ENCODE measurements at places on chromosomes 1 and 21.

DNA sequence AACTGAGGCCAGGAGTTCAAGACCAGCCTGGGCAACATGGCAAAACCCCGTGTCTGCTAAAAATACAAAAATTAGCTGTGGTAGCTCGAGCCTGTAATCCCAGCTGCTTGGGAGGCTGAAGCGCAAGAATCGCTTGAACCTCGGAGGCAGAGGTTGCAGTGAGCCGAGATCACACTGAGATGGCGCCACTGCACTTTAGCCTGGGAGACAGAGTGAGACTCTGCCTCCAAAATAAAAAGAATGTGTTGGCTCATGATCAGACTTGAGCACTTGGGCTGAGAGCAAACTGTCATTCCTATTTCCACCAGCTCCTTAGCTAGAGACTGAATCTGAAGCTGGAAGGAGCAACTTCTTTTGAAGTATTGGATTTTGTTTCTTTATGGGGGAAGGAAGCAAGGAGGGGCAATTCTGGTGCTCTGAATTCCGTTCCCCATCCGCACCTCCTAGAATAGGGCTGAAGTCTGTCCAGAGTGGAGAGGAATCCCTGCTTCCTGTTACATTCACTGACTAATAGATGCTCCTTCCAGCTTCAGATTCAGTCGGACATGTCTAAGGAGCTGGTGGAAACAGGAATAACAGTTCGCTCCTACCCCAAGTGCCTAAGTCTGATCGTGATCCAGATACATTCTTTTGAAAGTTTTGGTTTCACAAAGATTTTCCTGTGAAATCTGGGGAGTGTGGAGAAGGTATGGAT, 3.8 kb downstream of the ZNF672 start:
- DNase-seq: no peak

DNA sequence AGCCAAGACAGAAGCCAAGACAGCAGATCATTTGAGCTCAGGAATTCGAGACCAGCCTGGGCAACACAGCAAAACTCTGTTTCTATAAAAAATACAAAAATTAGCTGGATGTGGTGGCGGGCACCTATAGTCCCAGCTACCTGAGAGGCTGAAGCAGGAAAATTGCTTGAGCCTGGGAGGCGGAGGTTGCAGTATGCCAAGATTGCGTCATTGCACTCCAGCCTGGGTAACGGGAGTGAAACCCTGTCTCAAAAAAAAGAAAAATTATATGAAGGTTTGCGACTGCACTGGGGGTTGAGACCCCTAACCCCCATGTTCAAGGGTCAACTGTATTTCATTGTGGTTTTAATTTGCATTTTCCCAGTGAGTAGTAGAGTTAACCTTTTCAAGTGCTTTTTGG, 16.3 kb downstream of the RNF11 start:
- no peak for DNase-seq

DNA sequence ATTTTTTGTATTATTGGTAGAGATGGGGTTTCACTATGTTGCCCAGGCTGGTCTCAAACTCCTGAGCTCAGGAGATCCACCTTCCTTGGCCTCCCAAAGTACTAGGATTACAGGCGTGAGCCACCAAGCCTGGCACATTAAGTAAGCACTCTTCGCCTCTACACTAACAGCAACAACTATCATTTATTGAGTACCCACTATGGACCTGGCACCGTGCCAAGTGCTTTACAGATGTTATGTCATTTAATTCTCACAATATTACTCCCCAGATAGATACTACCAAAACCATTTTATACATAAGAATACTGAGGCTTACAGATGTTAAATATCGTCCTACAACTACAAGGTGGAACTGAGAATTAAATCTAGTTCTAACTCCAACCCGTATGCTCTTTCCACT, 50.1 kb downstream of the TUT4 start:
- no peak for DNase-seq

- no peak for DNase-seq
Observed at GRCh38 chr1:113185463-113186104, 112.6 kb downstream of the LRIG2 start.

GRCh38 chr1:15411593-15412137, 2.0 kb downstream of the EFHD2 start:
- DNase-seq: no peak

DNA sequence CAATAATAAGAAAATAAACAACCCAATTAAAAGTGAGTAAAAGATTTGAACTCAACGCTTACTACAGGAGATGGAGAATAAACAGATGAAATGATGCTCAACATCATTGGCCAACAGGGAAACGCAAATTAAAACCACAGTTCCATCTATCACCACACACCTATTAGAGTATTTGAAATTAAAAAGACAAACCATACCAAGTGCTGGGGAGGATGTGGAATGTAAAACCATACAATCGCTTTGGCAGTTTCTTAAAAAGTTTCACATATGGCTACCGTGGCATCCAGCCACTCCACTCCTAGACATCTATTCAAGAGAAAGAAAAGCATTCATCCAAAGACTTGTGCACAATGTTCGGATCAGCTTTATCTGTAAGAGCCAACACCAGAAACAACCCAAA, 1.3 kb upstream of the LRRC3 start:
- DNase-seq: no peak

DNA sequence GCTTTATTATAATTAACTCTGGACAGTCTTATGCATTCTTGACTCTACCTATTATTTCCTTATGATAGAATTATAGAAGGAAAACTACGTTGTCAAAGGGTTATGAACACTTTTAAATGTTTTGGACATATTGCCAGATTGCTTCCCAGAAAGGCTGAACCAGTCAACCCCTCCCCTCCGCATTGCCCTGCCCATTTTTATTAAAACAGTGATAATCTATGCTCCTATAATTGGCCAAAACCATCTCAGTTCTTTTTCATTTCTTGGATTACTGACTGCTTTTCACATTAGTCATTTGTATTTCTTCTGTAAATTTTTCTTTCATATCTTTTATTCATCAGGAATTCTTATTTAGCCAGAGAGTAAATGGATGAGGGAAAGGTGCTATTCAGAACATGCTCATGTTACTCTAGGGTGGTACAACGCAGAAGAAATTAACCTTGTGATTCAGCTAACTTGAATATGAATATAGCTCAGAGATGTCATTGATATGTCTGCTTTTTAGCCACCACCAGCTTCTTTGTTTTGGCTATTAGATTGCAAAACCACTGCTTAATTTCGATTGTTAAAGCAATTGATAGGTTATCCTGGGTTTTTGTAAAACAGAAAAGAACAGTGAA, 32.1 kb downstream of the KDM1A start:
- no peak for DNase-seq

GRCh38 chr21:19276665-19277064, 873.1 kb upstream of the TMPRSS15 start:
- no peak for DNase-seq

- DNase-seq: no peak
Observed at GRCh38 chr1:202818819-202819218, 8.1 kb downstream of the PCAT6 start.

DNA sequence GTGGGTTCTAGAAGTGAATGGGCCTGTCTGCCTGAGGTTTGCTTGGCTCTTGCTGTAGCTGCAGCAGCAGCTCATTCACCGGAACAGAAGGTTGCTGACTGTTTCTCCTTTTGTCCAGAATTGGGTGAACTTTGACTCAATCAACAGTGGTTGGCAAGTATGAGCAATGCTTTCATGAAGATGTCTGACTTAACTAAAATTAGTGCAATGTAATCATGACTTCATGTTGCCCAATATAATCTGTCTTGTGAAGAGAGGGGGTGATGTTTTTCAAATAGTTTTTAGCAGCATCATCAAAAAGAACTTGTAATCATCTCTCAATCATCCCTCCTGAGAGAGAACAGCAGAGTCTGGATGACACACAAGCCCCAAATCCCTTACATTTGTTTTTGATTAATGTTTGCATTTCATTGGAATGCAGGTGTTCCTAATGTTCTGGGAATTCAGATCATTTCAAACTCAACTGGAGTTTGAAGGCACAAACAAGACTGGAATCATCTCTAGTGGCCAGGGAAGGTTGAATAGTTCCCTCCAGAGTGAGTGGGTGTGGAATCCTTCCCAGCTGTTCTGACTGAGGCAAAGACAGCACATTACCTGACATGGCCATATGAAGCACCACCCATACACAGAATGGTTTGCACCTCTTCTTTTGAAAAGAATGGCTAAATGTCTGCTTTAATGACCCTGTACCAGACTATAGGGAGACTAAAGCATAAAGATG, 82.9 kb downstream of the HLX start:
- peak; percentile 76 for DNase-seq

GRCh38 chr1:205951746-205952145, 8.5 kb upstream of the SLC26A9 start:
- no peak for DNase-seq

DNA sequence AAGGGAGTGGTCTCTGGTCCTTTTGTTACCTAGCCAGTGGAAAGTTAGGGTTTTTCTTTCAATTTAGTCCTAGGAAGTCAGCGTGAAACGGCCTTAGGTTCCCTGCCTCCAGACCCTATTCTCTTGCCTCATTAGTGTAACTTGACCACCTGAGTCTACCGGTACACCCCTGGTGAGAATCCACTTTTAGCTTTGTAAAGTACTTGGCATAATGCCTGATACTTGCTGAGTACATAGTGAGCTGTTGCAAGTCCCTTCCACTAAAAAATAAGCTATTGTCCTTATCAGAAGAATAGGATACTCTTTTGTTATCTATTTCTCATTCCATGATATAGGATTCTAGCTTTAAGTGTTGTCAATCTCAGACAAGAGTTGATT, 228.8 kb downstream of the ST6GALNAC3 start:
- no peak for DNase-seq

GRCh38 chr1:165408518-165408917, 36.4 kb downstream of the RXRG start:
- DNase-seq: no peak

DNA sequence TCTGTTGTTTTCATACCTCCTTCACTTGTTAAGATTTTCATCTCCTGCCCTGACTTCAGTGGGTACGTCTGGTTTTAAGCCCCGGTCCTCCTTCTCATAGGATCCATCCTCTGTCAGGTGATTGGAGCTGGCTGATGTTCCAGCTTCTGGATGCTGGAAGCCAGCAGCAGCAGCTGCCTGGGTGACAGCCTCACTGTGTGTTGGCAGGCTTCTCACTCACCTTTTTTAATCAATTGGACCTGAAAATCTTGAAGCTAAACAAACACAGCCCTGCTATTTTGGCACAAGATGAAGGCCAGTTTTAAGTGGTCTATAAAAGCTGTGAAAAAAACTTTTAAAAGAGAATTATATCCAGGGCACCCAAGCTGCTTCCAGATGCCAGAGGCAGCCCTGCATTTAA, 181.0 kb downstream of the DISC1 start:
- DNase-seq: no peak

DNA sequence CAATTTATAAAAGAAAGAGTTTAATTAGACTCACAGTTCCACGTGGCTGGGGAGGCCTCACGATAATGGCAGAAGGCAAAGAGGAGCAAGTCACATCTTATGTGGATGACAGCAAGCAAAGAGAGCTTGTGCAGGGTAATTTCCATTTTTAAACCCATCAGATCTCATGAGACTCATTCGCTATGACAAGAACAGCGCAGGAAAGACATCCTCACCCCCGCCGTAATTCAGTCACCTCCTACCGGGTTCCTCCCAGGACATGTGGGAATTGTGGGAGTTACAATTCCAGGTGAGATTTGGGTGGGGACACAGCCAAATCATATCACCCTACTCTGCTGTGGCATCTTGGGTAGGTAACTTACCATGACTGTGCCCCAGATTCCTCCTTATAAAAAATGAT, 79.8 kb downstream of the AK5 start:
- DNase-seq: no peak

GRCh38 chr1:48182439-48182838, 40.1 kb upstream of the SLC5A9 start:
- no peak for DNase-seq

GRCh38 chr1:201714542-201715329, 114.2 kb upstream of the IPO9 start:
- DNase-seq: peak; percentile 97

GRCh38 chr1:109622137-109622892, 2.7 kb downstream of the AMPD2 start:
- DNase-seq: no peak

GRCh38 chr1:198636391-198636790, 2.4 kb upstream of the PTPRC start:
- DNase-seq: no peak

DNA sequence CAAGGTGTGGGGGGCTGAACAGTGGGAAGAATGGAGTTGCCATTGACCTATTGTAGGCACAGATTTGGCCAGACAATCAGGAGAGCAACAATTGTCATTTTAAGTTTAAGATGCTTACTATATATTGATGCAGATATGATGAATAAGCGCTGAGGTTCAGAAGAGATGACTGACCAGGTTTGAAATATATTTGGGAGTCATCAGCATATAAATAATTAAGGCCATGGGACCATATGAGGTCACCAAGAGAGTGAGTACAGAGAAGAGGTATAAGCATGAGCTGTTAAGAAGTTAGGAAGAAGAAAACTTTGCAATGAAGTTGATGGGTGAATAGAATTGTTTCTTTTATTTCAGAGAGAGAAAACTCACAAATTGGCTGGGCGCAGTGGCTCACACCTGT, 4.5 kb upstream of the GADD45A start:
- no peak for DNase-seq

GRCh38 chr1:160639652-160640051, 7.2 kb downstream of the SLAMF1 start:
- DNase-seq: no peak

Data from coronary artery (tissue), 2 donors.